ENCODE measurements at places on chromosomes 16 and 17.

GRCh38 chr17:30908717-30909420 is 2.8 kb upstream of the TEFM start:
- no peak for DNase-seq

GRCh38 chr17:50798424-50799288 is 31.3 kb upstream of the ANKRD40CL start:
- DNase-seq = no peak

- DNase-seq = no peak
Measured at GRCh38 chr17:40105861-40106759, 5.7 kb upstream of the NR1D1 start.

DNA sequence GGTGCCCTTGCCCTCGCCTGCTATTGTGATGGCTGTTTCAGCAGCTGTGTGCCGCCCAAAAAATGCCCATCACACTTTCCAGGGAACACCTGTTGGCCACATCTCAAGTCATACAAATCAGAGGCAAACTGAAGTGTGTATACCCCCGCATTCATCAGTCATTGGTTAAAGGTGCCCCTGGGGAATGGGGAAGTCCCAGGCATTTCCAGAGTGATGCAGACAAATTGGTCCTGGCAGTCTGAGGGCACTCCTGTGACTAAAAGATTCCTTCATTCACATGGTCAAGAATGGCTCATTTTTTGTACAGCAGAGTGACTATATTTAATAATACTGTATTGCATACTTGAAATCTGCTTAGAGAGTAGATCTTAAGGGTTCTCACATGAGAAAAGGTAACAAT is 102.9 kb upstream of the TMEM97 start:
- no peak for DNase-seq

- no peak for DNase-seq
Measured at GRCh38 chr17:35708149-35708548, 23.3 kb upstream of the RASL10B start.

DNA sequence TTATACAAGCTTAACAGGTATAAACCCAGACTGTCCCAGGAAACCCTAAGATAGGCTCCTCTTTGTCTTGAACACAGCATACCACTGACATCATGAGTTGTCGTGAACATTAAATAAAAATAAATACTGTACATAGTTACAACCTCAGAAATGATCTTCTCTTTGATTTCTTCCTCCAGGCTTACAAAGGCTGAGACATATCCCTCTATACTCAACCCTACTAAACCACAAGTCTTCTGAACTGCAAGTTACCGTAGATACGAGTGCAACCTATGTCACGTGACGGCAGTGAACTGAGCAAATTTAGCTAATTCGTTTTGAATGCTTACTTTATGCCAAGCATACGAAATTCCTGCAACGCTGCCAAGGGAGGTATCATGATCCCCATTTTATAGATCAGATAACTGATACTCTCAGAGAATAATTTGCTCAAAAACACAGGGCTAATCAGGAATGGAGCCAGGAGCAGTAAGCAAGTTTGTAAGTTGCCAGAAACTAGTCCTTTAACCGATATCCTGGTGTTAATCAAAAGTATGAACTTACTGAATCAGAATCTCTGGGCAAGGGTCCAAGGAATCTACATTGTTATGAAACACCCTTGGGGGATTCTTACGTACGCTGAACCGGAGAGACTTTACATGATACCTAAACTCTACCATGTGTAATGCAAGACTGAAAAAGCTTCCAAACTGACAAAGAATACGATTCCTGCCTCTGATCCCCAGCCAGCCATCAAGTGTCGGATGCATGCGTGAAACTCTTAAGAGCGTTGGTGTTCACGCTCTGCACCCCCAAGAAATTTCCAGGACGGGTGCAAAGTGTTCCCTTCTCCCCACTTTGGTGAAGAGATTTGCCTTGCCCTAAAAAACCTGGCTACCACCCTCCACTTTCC is 106.2 kb downstream of the XYLT1 start:
- DNase-seq = peak; percentile 99

DNA sequence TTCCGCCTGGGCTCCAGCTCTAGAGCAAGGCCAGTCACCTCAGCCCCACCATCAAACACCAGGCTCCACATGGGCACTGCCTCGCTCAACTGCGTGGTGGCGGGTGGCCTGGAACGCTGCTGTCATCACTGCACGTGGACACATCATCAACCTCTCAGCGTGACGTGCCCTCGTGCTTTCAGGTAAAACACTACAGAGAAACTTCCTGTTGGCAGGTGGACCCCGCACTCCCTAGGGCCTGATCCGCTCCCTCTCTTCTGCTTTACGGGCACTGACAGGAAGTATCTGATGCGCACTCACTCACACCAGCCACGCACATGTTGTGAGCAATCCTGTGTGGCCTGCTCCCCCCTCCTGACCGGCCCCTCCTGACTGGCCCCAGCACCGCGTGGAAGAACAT is 87.4 kb downstream of the ANKRD11 start:
- no peak for DNase-seq

- DNase-seq = no peak
Measured at GRCh38 chr16:77944631-77945030, 77.7 kb upstream of the CLEC3A start.

GRCh38 chr17:71111460-71111859 is 942.1 kb downstream of the KCNJ2 start:
- no peak for DNase-seq

- no peak for DNase-seq
Measured at GRCh38 chr16:7449808-7450207, 117.2 kb downstream of the RBFOX1 start.

- DNase-seq = no peak
Measured at GRCh38 chr16:66677179-66677578, 19.4 kb downstream of the CMTM4 start.

- DNase-seq = no peak
Measured at GRCh38 chr17:4557626-4558346, 2.6 kb downstream of the GGT6 start.

GRCh38 chr16:67923414-67924116 is 8.1 kb downstream of the CTRL start:
- DNase-seq = no peak

GRCh38 chr17:78766743-78767294 is 15.3 kb downstream of the CYTH1 start:
- no peak for DNase-seq

DNA sequence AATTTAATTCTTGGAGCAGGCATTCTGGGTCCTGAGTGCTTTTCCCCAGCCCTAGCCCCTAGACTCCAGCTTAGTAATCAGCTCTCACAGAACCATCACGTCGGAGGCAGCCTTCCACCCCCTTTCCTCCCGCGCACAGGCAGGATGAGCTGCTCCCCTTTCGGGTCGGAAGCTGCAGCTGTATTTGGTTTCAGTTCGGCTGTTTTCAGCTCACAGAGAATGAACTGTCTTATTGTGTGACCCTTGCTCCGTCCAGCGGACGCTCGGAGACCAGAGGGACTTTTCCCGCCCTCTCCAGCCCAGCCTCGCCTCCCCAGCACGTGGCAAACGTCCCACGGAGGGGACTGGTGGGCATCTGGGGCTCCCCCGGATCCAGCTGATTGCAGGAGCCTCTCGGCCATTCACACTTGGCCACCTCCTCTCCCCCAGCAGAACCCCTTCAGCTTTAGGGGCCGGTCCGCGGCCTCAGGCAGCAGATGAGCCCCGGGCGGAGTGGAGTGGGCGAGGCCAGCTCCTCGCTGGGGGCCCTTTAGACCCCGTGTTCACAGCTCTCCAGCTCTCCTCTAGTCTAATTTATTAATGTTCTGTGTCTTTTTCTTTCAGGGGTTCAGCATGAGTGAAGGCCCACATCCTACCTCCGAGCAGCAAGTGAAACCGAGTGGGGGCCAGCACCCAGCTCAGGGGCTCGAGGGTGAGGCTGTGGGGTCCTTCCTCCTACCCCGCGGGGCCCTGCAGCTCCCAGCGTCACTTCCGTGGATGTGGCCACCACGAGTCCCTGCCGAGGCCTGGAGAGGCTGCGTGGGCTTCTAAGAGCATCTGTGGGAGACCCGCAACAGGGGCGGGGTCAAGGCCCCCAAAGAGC is 863 bp upstream of the UTS2R start:
- no peak for DNase-seq

DNA sequence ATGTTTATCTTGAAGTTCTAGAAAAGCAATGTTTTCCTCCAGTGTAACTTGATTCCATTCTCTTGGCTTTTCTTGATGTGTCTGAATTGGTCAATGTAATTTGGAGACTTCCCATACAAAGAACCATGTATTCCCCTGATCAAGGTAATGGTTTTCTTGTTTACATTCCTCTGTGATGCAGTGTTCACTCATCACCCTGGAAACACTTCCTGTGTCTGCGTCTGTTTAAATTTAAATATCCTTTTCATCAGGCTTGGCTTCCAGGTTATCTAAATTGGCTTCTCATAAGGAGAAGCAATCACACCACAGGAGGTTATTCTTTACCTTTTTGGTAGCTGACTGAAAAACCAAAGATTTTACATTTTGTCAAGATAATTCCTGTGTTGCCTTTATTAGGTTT is 237.3 kb upstream of the WSCD1 start:
- DNase-seq = peak; percentile 29

GRCh38 chr17:62792447-62792800 is 15.7 kb downstream of the MARCHF10 start:
- DNase-seq = no peak

Measured in AG09319 (cell line).